ENCODE measurements at places on chromosomes 7 and 10.

- DNase-seq, result no peak
Measured at GRCh38 chr10:113704637-113705343, 25.1 kb downstream of the CASP7 start.

DNA sequence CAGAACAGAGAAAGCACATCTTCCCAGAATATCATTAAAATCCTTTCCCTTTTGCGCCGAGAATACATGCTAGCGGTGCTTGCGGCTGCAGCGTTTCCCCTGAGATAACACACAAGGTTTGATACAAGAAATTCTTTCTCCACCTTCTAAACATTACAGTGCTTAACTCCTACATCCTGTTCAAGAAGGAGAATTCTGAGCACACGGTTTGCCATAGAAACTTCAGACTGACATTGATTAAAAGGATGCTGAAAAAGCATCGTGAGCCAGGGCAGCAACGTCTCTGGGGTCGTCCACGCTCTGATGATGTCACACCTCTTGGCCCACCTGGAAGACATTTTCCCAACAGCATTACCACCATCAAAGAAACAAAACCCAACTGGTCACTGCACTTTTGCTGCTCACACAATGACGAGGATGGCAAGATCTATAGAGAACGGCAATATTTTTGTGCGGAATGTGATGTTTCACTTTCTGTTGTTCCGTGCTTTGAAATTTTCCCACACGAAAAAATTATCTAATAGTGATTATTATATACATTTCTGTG is 27.0 kb upstream of the PRSS1 start:
- no peak for DNase-seq

GRCh38 chr7:87370660-87371180 is 25.3 kb downstream of the CROT start:
- no peak for DNase-seq

DNA sequence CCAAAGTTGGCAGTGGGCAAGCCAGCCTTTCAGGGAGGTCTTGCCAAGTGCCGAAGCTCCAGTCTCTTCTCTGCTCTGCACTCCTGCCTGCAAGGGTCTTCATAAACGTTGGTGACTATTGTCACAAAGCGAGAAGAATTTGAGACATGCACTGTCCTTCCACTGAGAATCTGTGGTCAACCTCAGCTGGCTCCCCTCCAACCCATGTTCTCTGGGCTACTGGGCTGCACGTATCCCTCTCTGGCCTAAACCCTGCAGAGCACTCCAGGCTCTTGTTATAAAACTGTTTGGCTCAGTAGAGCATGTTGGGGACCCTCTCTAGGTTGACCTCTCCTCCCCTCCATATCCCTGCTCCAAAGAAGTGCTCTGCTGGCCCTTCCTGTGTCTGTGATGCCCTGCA is 260.4 kb upstream of the NFE2L3 start:
- DNase-seq, result no peak

DNA sequence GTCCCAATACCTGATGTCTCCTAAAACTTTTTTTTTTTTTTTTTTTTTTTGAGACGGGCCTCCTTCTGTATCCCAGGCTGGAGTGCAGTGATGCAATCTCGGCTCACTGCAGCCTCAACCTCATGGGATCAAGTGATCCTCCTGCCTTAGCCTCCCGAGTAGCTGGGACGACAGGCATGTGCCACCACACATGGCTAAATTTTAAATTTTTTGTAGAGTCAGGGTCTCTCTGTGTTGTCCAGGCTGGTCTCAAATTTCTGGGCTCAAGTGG is 28.4 kb downstream of the GTF2IRD1 start:
- DNase-seq, result no peak

GRCh38 chr7:155490697-155491628 is 33.0 kb downstream of the EN2 start:
- DNase-seq, result no peak

DNA sequence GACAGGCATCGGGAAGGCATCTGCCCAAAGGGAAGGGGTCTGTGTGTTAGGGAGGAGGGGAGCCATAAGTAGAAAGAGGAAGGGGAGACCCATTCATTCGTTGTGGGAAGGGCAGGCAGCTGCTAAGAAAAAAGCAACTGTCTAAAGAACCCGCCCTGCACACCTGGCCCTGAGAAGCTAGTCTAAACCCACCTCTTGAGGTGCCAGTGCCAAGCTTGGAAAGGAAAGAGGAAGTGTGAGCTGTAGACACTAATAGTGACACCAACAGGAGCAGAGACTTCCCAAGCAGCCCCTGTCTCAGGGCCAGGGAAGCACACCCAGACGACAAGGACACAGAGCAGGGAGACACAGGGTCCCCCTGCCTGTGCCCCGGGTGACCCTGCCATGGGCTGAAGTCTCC is 40.8 kb upstream of the PRSS58 start:
- DNase-seq, result no peak

- DNase-seq, result no peak
Measured at GRCh38 chr10:53013201-53013810, 240.7 kb upstream of the MBL2 start.

DNA sequence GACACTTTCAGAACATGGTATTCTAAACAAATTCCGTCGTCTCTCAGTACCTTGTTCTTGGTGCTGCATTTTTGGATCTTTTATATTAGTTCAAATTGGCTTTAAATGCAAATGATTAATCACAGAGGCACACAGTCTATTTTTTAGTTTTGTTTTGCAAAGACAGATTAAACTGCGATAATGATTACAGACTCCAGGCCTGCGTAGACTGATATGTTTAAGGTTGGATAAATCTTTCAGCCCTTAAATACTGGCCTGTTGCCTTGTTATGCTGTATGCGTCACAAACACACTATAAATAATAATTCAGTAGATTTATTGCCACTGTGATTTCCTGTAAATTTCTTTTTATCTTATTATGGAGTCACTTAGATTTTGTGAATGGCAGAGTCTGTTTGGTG is 19.3 kb downstream of the CACNB2 start:
- no peak for DNase-seq

- DNase-seq, result no peak
Measured at GRCh38 chr7:131149840-131150239, 177.8 kb upstream of the MKLN1 start.

- no peak for DNase-seq
Measured at GRCh38 chr7:30069096-30069867, 41.1 kb downstream of the PLEKHA8 start.

- no peak for DNase-seq
Measured at GRCh38 chr7:66076462-66077329, 1.1 kb downstream of the ASL start.

DNA sequence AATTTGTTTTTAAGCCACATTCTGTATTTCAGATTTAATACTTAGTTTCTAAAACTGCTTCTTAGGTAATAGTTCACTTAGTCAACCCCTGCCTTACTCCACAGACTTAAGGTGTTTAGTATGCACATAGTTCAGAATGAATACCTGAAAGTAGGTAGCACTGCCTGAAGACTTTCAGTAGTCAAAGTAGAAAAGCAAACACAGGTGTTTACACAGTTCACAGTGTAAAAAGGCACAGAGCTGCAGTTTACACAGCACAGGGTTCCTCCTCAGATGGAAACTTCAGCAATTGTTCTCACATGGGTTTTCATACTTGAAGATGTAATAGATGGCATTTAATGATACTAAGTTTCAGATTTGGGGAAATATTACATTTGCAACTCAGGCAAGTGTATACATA is 3.1 kb upstream of the PKD1L1 start:
- no peak for DNase-seq

DNA sequence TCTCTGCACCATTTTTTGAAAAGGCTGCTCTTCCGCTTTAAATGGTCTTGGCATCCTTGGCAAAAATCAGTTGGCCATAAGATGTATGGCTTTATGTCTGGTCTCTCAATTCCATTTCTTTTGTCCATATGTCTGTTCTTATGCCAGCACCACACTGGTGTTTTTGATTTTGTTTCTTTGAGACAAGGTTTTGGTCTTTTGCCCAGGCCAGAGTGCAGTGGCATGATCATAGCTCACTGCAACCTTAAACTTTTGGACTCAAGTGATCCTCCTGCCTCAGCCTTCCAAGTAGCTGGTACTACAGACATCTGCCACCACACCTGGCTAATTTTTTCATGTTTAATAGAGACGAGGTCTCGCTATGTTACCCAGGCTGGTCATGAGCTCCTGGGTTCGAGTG is 48.5 kb downstream of the ANLN start:
- no peak for DNase-seq

DNA sequence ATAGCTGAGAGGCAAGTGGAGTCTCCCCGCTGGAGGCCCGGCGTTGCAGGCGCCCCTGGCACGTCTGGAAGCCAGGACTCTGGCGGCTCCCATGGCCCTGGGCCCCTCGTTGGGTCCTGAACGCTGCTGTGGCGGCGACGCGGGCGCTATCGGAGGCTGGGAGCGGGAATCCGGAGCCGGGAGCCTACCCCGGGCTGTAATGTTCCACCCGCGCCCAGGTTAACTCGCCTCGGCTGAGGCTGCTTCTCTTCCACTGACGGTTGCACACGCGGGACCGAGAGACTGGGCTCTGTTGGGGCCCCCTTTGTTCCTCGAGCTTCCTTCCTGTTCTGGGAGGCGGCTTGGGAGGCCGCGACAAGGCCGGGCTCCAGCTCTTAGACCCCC is 1.3 kb upstream of the HOXA5 start:
- DNase-seq, result no peak

DNA sequence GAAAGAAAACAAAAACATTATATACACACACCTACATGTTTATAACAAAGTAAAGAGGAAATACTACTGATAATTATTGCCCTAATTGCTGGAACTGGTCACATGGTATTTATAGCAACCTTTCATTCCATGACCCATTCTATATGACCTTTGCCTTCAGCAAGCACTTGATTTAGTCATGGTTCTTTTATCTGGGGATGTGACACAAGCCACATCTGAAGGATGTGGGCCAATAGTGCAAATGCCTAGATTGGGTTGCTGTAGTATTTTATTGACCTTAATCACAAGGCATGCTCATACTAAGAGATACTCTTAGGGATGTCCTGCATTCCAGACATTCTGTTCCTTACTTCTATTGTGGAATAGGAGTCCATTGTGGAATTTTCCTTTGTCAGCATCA is 723.5 kb upstream of the POM121L12 start:
- no peak for DNase-seq

- no peak for DNase-seq
Measured at GRCh38 chr10:131779661-131780394, 121.0 kb upstream of the PPP2R2D start.

GRCh38 chr7:94223375-94224084 is 171.2 kb upstream of the COL1A2 start:
- no peak for DNase-seq

DNA sequence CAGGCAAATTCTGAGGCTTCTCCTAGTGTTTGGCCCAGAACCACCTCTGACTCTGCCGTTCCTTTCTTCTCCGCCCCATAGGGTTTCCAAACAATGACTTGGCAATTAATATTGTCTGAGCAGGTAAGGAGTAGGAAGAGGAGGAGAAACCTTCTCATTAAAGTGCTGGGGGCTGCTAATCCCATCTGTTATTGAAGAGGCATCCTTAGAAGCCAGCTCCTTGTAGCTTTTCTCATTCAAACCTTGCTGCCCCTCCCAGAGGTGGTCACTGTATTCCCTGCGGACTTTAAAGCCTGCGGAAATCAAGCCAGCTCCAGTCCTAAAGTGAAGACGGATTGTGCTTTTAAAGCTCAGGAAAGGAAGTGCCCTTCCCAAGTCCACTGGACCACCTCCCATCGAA is 1.4 kb upstream of the NKX1-2 start:
- no peak for DNase-seq

DNA sequence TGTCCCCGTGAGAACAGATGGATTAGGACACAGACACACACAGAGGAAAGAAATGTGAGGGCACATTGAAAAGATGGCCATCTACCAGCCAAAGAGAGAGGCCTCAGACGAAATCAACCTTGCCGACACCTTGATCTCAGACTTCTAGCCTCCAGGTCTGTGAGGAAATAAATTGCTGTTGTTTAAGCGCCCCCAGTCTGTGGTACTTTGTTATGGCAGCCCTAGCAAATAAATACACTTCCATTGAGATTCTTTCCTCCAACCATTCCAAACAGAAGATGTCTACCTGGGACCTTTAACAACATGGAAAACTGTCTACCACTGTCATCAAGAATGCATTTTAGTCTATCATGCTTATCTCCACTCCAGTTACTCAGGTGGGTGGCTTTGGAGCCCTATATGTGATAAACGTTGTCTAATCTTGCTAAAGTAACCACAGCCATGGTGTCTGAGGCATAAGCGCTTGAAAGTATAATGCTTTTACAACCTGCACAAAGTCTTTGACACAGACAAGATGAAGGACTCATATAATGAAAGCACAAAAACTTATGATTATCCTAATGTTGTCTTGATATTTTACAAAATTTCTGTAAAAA is 244.3 kb downstream of the MTERF1 start:
- no peak for DNase-seq

DNA sequence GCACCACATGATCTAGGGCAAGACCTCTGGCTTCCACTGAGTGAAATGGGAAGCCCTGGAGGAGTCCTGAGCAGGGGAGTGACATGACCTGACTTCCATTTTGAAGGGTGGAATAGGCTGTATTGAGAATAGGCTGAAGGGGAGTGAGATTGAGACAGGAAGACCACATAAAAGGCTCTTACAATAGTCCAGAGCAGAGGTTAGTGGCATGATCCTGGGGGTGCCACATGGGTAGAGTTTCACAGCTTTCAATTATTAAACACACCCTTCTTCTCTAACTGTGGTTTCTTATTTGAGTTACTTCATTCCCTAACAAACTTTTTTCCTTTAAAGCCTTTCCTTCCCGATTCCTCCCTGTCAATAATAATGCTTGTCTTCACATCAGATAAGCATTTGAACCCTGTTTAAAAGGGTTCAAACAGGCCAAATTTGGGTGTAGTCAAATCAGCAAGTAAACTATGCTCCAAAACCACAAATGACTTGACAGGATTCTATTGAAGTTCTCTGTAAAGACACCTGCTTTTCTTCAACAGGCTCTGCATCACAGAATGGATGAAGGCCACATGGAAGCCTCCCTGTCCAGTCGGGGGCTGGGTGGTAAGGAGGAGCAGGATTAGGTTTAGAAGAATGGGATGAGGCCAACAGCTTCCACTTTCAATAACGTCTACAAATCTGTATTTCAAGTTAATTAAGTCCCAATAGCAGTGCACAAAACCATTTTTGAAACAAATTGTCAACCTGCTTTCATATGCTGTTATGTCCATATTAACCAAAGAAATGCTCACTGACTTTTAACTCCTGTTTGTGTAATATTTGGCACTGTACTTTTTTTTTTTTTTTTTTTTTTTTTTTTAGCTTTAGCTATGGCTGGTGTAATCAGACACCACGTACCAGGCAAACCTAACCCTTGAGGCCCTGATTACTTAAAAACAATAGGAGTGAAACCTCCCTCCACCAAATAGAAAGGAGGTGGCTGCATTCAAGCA is 131.9 kb downstream of the NRCAM start:
- DNase-seq, result no peak

GRCh38 chr7:113550966-113551365 is 367.8 kb downstream of the PPP1R3A start:
- no peak for DNase-seq

DNA sequence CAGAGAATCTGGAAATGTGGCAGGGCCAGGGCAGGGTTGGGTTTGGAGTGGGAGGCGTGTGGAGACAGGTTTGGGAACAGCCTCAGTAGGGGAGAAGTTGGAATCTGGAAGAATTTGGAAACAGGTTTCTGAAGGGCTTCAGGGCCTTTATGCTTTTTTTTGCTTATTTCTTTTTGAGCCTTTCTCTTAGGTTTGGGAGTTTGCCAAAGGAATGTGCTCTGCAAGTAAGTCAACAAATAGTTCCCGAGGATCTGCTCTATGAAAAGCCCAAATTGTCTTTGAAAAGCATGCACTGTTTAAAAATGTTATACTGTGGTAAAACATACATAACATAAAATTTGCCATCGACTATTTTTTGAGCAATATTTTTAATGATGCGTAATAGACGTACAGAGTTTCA is 86.7 kb upstream of the ADRB1 start:
- DNase-seq, result no peak

- no peak for DNase-seq
Measured at GRCh38 chr10:6203331-6204062, 765 bp downstream of the PFKFB3 start.

Data from keratinocyte (primary cell).